ENCODE measurements at places on chromosomes 6 and 20. TPM values are rescaled to one million over a fixed set of nuclear protein-coding genes. Genes with fewer than 3 reads are reported as not detected.

The BPIFB1 gene
- not detected for total RNA-seq

The OTOR gene
- total RNA-seq = not detected

The DEFB124 gene
- total RNA-seq = not detected

The CALHM6 gene
- total RNA-seq = 1.3 TPM

The COQ3 gene
- 3.4 TPM for total RNA-seq

The TMEM170B gene
- total RNA-seq = 3.6 TPM

The GSTA3 gene
- total RNA-seq = not detected

The OSER1 gene
- total RNA-seq = 37.6 TPM

The XKR7 gene
- not detected for total RNA-seq

The HLA-DRB5 gene
- 1.6 TPM for total RNA-seq

The GGTLC1 gene
- total RNA-seq = not detected

The GNAS-AS1 gene
- total RNA-seq = not detected

The OR2H2 gene
- not detected for total RNA-seq

The FAM209B gene
- total RNA-seq = not detected

The OR2H1 gene
- total RNA-seq = not detected

The C6orf163 gene
- total RNA-seq = 1.3 TPM

The HRH3 gene
- not detected for total RNA-seq

The LPA gene
- total RNA-seq = not detected

The PTCHD4 gene
- 4.2 TPM for total RNA-seq

The CLIC5 gene
- 0.06 TPM for total RNA-seq

The ULBP2 gene
- total RNA-seq = 4.7 TPM

The TFAP2D gene
- total RNA-seq = not detected

The KHDRBS2 gene
- not detected for total RNA-seq

The FAM83D gene
- 22.5 TPM for total RNA-seq

The HINT3 gene
- 14.5 TPM for total RNA-seq

The NFATC2 gene
- total RNA-seq = 2.1 TPM

The TFAP2C gene
- total RNA-seq = under 0.01 TPM
